NCI-H1048 (cell line): ENCODE measurements at places on chromosomes 7 and 10.

DNA sequence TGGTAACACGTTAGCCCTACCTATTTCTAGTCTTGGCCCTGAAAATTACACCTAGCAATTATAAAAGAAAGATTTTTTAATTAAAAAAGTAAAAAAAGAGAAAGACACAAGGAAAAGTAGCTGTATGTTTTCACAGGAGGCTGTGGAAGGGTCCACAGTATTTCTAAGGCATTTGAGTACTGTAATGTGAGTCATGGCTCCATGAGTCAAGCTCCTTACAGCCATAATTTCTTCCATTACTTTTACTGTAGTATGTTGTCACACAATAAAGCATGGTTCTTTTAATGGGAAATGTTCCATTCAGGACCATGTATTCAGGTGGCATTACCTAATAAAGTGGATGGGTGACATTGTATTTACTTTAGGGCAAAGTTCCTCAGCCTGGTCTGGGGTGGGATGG lies 113.4 kb downstream of the GPR37 start:
- DNase-seq, result no peak

- no peak for DNase-seq
These were observed 52.4 kb downstream of the BZW2 start for GRCh38 chr7:16698200-16698905.

DNA sequence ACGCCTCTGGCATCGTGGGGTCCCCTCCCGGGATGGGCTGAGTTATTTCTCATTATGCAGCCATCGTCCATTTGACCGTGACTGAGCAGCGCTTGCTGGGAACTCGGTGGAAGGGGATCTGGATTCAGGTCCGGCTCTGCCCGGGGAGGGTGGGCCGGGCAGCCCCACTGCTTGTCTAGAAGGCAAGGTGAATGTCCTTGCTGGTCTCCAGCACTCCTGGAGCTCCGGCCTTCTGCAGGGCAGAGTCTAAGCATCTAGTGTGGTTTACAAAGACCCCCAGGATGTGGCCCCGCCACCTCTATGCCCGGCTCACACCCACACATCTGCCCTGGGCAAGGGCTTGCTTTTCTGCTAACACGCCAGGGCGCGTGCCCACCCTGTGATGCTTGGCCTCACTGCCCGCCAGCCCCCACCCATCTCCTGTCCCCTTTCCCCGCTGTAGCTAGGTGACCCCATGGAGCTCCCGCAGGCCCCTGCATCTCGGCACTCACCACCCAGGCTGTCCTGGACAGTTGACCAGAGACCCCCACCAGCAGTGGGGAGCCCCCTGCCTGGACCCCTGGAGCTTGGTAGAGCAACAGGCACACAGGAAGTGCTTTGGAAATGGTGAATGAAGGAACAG lies 151.0 kb upstream of the CHST15 start:
- DNase-seq, result no peak

DNA sequence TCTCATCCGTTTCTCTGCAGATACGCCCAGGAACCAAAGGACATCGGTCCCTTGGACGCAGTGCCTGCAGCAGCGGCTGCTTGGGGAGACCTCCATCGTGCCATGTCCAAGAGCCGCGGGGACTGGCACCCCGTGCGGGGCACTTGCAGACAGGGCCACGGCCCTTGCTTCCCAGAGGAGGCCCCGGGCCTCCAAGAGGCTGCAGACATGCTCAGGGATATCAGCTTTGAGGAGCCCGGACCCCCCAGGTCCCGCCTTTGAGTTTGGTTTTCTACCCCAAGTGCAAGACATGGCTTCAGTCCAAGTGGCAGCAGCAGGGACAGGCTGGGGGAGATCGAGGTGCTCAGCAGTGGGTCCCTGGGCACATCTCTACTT lies 279.6 kb downstream of the ELFN1 start:
- DNase-seq, result no peak

DNA sequence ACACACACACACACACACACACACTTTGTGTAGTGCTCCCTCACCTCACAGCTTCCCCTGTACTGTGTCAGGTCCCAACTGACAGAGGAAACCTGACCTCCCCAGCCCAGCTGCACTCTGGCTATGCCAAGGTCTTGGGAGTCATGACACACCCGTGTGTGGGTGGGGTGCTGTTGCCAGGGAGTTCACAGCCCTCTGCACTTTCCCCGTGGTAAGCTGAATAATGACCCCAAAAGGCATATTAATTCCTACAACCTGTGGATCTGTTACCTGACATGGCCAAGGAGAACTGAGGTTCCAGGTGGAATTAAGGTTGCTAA lies 8.9 kb upstream of the NANOS1 start:
- DNase-seq, result no peak

- DNase-seq, result no peak
These were observed 152.2 kb downstream of the CRPPA start for GRCh38 chr7:16268821-16269768.

GRCh38 chr7:149248777-149249176 lies 9.3 kb downstream of the ZNF212 start:
- no peak for DNase-seq

DNA sequence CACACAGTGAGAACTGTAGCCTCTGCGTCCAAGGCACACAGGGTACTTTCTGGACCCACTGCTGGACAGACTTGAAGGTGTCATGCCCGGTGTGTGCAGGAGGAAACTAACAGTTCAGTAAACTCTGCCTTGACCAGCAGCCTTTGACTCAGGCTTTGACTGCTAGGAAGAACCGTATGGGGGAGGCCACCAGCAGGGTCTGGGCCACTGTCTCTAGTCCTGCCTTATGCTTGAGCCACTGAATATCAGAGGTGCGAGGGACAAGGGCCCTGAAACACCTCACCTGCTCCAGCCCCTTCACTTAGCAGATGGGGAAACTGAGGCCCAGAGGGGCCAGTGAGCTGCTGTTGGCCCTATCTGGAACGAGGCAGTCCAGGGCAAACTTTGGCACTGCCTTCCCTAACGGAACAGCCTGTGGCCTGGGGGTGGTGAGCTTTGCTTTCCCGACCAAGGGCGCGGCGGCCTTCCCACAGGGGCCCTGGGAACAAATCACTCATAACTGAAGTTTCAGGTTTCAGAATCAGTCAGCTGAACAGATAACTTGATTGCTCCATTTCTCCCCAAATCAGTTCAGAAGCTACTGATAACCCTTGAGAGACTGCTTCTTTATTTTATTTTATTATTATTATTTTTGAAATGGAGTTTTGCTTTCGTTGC lies 130.0 kb downstream of the FAM53B start:
- DNase-seq, result no peak

DNA sequence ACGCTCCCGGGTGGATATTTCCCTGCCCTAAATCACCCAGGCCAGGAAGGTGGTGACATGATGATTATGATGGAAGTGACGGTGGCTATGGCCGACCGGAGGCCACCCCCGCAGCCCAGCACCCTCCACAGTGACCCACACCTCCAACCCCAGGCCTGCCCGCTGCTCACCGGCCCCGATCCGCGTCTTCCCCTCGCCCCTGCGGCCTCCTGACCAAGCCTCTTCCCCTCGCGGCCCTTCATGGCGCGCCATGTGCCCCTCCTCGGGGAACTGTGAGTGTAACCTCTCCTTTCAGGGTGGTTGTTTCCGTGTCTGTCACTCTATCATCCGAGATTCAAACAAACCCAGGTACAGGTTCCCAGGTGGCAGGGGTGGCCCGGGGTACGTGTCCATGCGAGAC lies 78.3 kb downstream of the UNCX start:
- DNase-seq, result no peak

DNA sequence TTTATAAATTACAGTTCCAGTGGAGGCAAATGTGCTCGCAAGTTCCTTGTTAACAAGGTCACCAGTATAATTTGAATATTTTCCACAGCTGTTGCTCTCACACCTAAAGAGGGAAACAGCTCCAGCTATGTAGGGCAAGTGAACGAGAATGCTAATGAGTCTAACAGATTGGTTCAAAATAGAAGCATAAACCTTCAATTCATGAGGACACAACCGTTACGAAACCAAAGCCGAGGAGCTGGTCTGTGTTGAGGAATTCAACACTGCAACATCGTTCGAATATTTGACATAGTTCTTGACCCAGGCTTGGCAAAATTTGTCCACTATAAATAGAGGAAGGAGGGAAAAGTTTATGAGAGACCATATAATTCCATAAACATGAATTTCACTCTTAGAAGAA lies 161.3 kb downstream of the KLF6 start:
- peak; percentile 55 for DNase-seq

- DNase-seq, result no peak
These were observed 92.3 kb upstream of the TMEM168 start for GRCh38 chr7:112882511-112882910.

- no peak for DNase-seq
These were observed 431.2 kb upstream of the C7orf33 start for GRCh38 chr7:148159331-148159730.
